ENCODE measurements at places on chromosomes 3 and 15. TPM values are rescaled to one million over a fixed set of nuclear protein-coding genes. Genes with fewer than 3 reads are reported as not detected.

- no peaks in the 10 kb centered on the region for H3K36me3 ChIP-seq
- no peak for DNase-seq
- no peaks in the 10 kb centered on the region for H3K4me1 ChIP-seq
- H3K4me3 ChIP-seq: no peak overlapping the region
- no peak overlapping the region for H3K27ac ChIP-seq
- H3K27me3 ChIP-seq: no peaks in the 10 kb centered on the region
Observed at GRCh38 chr3:525415-525814, 328.9 kb downstream of the CHL1 start.

DNA sequence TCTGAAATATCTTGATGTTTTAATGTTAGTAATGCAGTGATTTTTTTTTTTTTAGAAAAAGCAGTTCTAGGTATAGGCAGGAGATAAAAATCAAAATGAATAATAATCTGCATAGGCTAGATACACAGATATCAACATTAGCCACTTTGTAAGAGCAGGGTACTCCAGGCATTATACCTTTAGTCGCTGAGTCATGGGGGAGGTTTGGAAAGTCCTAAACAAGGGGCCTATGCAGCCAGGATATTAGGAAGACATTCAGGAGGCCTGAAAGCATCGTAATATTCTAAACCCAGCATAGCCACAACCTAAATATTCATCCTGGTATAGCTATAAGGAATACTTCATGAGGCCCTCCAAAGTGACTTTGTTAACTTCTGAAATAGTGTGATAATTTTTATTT, 258.1 kb upstream of the NECTIN3 start:
- H3K4me3 ChIP-seq: no peak overlapping the region
- no peaks in the 10 kb centered on the region for H3K36me3 ChIP-seq
- no peak overlapping the region for H3K27ac ChIP-seq
- H3K27me3 ChIP-seq: no peaks in the 10 kb centered on the region
- peaks cover 14% of the 10 kb centered on the region for H3K4me1 ChIP-seq

GRCh38 chr3:116238846-116239565, 206.3 kb downstream of the LSAMP start:
- no peaks in the 10 kb centered on the region for H3K36me3 ChIP-seq
- DNase-seq: no peak
- H3K4me3 ChIP-seq: no peak overlapping the region

- H3K4me1 ChIP-seq: peaks cover 6% of the 10 kb centered on the region
- DNase-seq: no peak
- no peaks in the 10 kb centered on the region for H3K36me3 ChIP-seq
- peak overlapping the region; percentile 26 for H3K27ac ChIP-seq
Observed at GRCh38 chr15:63244399-63244798, 33.0 kb upstream of the APH1B start.

DNA sequence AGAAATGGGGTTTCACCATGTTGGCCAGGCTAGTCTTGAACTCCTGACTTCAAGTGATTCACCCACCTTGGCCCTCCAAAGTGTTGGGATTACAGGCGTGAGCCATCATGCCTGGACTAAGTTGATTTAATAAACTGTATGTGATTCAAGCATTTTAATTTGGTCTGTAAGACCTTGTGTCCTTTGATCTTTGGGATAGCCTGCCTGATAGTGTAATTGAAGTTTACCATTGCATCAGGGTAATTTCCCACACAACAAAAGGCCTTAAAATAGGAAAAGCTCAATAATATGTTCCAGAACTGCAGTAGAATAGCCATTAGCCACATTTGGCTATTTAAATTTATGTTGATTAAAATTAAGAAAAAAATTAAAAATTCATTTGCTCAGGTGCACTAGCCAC, 25.2 kb upstream of the DENND6A start:
- H3K4me1 ChIP-seq: no peaks in the 10 kb centered on the region
- no peaks in the 10 kb centered on the region for H3K36me3 ChIP-seq
- H3K4me3 ChIP-seq: no peak overlapping the region
- H3K27ac ChIP-seq: no peak overlapping the region
- H3K27me3 ChIP-seq: no peaks in the 10 kb centered on the region

GRCh38 chr3:76479161-76479650, 560.7 kb upstream of the ROBO2 start:
- no peak for DNase-seq
- H3K36me3 ChIP-seq: no peaks in the 10 kb centered on the region
- H3K27me3 ChIP-seq: no peaks in the 10 kb centered on the region
- no peak overlapping the region for H3K27ac ChIP-seq

DNA sequence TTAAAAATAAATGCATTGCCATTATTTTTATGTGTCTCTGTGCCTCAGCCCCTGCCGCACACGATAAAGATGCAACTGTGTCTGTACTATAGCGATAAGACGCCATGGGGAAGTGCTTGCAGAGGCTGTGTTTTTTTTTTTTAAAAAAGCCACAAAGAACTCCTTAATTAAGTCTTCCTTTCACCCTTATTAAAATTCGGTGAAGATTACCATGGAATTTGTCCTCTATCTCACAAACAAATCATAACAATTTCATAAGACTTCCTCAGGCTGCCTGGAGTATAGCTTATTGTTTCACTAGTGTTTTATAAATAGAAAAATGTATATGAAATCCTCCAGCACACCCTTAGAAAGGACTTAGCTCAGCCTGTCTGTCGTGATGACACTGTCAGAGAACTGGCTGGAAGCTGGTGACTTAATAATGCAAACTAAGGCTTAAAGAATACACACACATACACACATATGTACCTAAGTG, 374.8 kb upstream of the SLCO3A1 start:
- no peak for DNase-seq
- H3K36me3 ChIP-seq: no peaks in the 10 kb centered on the region
- H3K27me3 ChIP-seq: no peaks in the 10 kb centered on the region
- H3K27ac ChIP-seq: no peak overlapping the region
- H3K4me3 ChIP-seq: no peak overlapping the region

- no peak for DNase-seq
- H3K36me3 ChIP-seq: no peaks in the 10 kb centered on the region
- no peak overlapping the region for H3K27ac ChIP-seq
- no peak overlapping the region for H3K4me3 ChIP-seq
- no peaks in the 10 kb centered on the region for H3K27me3 ChIP-seq
- peaks cover 13% of the 10 kb centered on the region for H3K4me1 ChIP-seq
Observed at GRCh38 chr15:66912001-66912400, 153.4 kb upstream of the SMAD3 start.

The ZNF620 gene
- 23.6 TPM for total RNA-seq

The GPR176 gene
- total RNA-seq: 20.6 TPM

The TP53BP1 gene
- 73.5 TPM for total RNA-seq

The LTK gene
- total RNA-seq: 0.12 TPM

Data from neural progenitor cell (in vitro differentiated cells).